GM23338 (cell line): ENCODE measurements at places on chromosomes 3 and 15. TPM values are rescaled to one million over a fixed set of nuclear protein-coding genes. Genes with fewer than 3 reads are reported as not detected.

DNA sequence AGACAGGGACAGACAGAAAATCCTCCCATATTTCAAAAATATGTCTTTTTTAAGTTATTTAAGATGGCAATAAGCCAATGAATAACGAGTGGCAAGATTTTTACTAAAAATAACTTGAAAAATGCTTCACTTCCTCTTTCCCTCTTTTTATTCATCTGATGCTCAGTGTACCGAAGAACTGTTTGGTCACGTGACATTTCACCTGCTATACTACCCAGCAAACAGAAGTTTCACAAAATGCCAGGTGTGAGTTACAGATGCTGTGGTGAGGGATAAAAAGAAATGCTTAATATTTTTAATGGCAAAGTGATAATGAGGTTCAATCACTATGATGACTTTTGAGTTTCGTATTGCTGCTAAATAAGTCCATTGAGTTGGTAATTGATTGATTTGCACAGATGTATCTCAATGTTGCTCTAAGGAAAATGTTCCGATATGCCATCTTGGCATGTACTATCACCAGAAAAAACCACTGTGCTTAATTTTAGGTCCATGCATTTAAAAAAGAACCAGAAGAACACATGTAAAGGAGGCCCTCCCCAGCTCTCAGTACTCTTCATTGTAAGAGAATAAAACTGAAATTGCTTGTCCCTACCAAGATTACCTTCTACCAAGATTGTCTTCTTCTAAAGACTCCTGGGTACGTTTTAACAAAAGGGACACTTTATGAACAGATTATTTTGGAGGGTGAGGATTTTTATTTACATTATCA lies 26.0 kb upstream of the SEC62 start:
- H3K36me3 ChIP-seq: no peaks in the 10 kb centered on the region; the same call in 1 of the 2 replicates
- no peaks in the 10 kb centered on the region; the same call in 1 of the 2 replicates for H3K4me1 ChIP-seq
- H3K4me3 ChIP-seq: no peak overlapping the region
- H3K27ac ChIP-seq: no peak overlapping the region
- H3K27me3 ChIP-seq: no peaks in the 10 kb centered on the region
- DNase-seq: no peak

DNA sequence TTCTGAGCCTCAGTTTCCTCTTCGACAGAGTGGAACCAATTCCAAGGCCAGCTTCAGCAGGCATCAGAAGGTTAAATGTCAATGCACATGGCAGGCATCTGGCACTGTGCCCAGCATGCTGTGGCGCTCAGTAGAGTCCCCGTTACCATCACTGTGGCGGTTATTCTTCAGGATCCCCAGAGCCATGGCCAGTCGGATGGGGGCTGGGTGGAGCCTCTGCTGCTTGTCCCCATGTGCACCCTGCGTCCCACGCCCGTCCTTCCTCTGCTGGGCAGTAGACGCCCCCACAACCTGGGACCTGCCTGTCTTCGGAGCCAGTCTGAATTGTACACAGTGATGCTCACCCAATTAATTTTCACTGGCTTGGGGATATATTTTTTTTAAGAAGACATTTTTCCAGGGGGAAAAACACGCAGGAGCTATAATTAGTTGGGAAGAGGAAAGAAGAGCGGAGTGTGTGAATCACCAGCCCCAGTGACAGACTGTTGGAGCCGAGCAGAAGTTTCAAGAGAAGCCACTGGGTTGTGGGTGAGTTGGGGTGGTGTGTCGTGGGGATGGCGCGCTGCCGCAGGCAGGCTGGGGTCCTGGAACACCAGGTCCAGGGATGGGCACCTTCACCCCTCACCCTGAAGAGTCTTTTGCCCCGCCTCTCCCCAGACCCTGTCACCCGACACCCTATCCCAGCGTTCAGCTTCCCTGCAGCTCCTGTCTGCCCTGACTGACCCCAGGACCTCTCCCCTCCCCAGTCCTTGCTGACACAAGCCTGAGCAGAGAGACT lies 26.8 kb upstream of the RPL29 start:
- DNase-seq: peak; percentile 43
- no peaks in the 10 kb centered on the region for H3K27me3 ChIP-seq
- no peaks in the 10 kb centered on the region for H3K36me3 ChIP-seq

GRCh38 chr15:76162784-76163456 lies 103.1 kb downstream of the TMEM266 start:
- 0 out of 2 replicates have a peak, but pooled peaks cover 2% of the 10 kb centered on the region for H3K4me1 ChIP-seq
- H3K27me3 ChIP-seq: no peaks in the 10 kb centered on the region
- no peaks in the 10 kb centered on the region for H3K36me3 ChIP-seq
- DNase-seq: no peak

DNA sequence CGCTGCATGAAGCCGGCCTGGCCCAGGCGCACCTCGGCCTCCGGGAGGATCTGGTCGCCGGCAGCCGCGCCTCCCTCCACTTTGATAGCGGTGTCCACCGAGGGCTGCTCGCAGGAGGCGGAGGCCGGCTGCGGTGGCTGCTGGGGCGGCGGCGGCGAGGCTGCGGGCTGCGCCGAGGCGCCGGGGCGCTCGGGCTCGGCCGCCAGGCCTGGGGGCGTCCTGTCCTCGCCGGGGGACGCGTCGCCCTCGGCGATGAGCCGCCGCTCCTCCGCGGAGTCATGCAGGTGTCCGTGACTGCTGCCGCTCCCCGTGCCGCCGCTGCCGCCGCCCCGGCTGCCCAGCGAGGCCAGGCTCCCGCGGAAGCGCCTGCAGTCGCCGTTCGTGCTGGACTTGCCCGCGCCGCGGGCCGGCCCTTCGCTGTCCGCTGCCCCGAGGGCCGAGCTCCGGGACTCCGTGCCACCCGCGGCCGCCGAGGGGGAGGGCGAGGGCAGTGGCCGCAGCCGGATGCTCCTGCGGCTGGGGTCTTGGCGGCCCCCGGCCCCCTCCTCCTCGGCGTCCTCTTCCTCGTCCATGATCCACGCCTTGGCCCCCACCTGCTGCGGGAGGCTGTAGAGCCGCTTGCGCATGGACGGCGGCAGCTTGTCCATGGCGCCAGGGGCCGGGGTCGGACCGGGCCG lies 996 bp downstream of the HCN4 start:
- H3K27ac ChIP-seq: no peak overlapping the region
- peak; percentile 41 for DNase-seq
- H3K36me3 ChIP-seq: peaks cover 3% of the 10 kb centered on the region; the same call in 1 of the 2 replicates
- peaks cover 33% of the 10 kb centered on the region for H3K4me1 ChIP-seq

GRCh38 chr3:131303848-131304247 lies 77.7 kb upstream of the NUDT16 start:
- H3K4me1 ChIP-seq: no peaks in the 10 kb centered on the region
- DNase-seq: no peak
- H3K4me3 ChIP-seq: no peak overlapping the region
- no peaks in the 10 kb centered on the region for H3K36me3 ChIP-seq
- H3K27me3 ChIP-seq: no peaks in the 10 kb centered on the region

DNA sequence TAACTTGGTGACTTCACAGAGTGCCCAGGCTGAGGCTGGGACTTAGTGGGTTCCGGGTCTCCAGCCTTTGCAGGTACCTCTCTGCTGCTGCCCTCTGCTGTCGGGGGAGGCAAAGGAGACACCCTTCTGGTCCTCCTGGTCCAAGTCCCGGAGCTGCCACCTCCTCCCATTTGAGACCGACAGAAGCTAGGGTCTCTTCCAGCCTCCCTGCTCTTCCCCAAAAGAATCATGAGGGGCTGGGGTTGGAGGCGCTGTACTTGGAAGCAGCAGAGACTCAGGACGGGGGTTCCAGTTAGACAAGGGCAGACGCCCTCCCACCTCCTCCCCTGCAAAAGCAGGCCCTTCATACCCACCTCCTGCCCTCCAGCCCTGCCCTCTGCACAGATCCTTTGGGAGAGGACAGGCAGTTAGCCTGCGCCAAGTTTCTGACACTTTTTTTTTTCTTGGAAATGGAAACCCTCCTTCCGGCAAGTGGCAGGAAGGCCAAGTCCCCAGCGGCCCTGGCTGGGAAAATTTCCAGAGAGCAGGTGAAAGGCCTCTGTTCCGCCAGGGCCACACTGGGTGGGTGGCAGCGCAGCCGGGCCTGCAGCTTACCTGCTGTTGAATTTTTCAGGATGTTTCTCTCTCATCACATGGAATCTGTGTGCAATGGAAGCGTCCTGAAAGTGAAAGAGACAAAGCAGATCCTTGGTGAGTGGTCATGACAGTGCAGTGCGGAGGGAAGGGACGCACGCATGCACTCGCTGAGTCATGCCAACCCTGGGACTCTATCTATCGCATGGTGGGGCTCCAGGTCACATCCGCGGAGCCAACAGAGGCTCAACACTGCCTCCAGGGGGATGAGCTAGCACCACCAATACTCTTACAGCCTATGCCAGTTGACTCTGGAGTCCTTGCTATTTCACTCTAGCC lies 119.9 kb downstream of the DGKG start:
- no peak overlapping the region for H3K27ac ChIP-seq
- H3K4me1 ChIP-seq: no peaks in the 10 kb centered on the region; the same call in 1 of the 2 replicates
- no peaks in the 10 kb centered on the region for H3K36me3 ChIP-seq

- H3K4me1 ChIP-seq: no peaks in the 10 kb centered on the region
- no peak overlapping the region for H3K4me3 ChIP-seq
- no peak overlapping the region for H3K27ac ChIP-seq
- DNase-seq: no peak
Observed at GRCh38 chr3:123285931-123286307, 84.2 kb downstream of the SEC22A start.

- H3K27me3 ChIP-seq: no peaks in the 10 kb centered on the region
- H3K27ac ChIP-seq: no peak overlapping the region
- no peak overlapping the region for H3K4me3 ChIP-seq
- H3K4me1 ChIP-seq: peaks cover 34% of the 10 kb centered on the region
Observed at GRCh38 chr3:192818126-192818525, 90.8 kb upstream of the FGF12 start.

ESYT3 gene
- total RNA-seq: 7.4 and 8.2 TPM in 2 replicates

PLSCR4 gene
- total RNA-seq: 5.2 TPM in 2 replicates

RTP1 gene
- 4.4 and 5.9 TPM in 2 replicates for total RNA-seq
